ENCODE measurements at places on chromosomes 5 and 9. TPM values are rescaled to one million over a fixed set of nuclear protein-coding genes. Genes with fewer than 3 reads are reported as not detected.

The AP3B1 gene
- total RNA-seq, result 36.3 TPM

The NME5 gene
- total RNA-seq, result 1.1 TPM

The FAM200C gene
- 2.0 TPM for total RNA-seq

The NTRK2 gene
- total RNA-seq, result under 0.01 TPM

The ANKRD18B gene
- total RNA-seq, result 0.22 TPM

The PARP8 gene
- total RNA-seq, result 0.22 TPM

The TNFSF8 gene
- total RNA-seq, result not detected

The KLHL9 gene
- 33.7 TPM for total RNA-seq

The AOPEP gene
- total RNA-seq, result 33.9 TPM

The BHMT gene
- total RNA-seq, result not detected

The PIP5KL1 gene
- 0.60 TPM for total RNA-seq

The MAT2B gene
- 81.0 TPM for total RNA-seq

The SYK gene
- total RNA-seq, result not detected

The C1QTNF2 gene
- total RNA-seq, result under 0.01 TPM

The THBS4 gene
- total RNA-seq, result 0.20 TPM
